Stimulated activated CD8-positive, alpha-beta memory T cell treated with anti-CD3 and anti-CD28 coated beads, Interleukin-4, amount 100 ng/mL, for 24 hours (primary cell): ENCODE measurements at places on chromosomes 6 and 20.

- DNase-seq: no peak
Measured at GRCh38 chr20:52313341-52313963, 121.9 kb upstream of the ZFP64 start.

DNA sequence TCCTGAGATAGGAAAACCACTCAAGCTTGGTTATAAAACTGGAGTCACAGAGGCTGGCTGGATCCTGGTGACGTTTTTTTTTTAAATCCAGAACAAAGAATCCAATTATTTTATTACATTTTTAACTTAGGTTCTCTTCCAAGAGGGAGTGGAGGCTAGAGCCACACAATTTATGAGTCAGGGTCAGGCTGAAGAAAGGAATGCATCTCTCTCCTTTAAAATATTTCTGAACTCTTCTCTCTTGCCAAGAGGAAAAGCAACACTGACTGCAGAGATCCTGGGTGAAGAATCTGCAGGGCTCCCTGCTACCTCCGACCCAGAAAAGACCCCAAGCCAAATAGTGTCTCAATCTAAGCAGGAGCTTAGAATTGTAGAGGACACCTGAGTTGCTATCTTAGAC is 88.5 kb upstream of the SSTR4 start:
- no peak for DNase-seq

DNA sequence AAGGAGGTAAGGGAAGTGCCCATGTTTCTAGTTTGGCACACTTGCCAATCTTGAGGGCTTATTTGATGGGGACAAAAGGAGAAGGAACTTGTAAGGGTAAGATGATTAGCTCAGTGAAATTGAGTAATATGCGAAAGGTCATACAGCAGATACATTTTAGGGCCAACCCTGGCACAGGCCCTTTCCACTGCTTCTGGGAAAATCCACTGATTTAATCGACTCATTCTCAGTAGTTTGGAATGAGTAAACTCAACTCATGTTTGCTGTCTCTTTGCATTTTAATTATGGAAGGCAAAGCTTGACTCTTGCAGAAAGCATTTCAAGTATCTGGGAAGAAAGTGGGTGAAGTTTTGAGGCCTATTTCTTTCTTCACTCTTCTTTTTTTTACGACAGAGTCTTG is 20.0 kb downstream of the PHF20 start:
- no peak for DNase-seq

GRCh38 chr20:891058-891705 is 25.0 kb downstream of the ANGPT4 start:
- no peak for DNase-seq

GRCh38 chr20:37776526-37776925 is 82.7 kb downstream of the CTNNBL1 start:
- DNase-seq: no peak

- DNase-seq: no peak
Measured at GRCh38 chr20:50834599-50835005, 39.7 kb downstream of the BCAS4 start.

DNA sequence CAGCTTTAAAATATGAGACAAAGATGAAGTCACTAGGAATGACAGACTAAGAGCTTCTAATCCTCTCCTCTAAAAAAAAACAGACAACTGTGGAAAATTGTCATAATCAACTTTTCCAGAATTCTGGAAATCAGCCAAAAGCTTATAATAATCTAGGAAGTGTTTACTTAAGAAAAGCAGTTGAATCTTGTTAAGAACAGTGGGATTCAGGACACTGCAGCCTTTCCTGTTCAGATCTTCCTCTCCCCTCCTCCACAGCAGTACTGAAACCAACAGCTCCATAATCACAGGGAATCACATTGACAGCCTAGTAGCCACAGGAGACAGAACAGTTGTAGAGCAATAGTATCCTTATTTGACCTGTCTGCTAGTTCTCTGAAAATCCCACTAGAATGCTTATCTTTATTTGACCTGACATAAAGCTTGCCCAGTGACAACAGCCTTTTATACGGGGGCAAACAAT is 41.6 kb downstream of the IBTK start:
- no peak for DNase-seq

DNA sequence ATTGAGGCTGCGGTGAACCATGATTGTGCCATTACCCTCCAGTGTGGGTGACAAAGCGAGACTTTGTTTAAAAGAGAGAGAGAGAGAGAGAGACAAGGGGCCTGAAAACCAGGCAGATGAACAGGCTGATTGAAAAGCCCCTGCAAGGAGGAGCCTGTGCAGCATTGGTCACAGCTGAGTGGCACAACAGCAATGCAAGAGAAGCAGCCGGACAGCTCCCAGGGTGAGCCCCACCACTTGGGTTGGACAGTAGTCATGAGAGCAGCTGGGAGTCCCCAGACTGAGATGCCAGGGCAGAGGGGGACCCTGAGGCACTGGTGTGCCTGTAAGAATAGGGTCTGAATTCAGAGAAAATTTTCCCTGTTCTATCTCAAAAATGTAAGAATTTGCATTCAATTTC is 10.2 kb downstream of the DNPH1 start:
- DNase-seq: no peak

- DNase-seq: no peak
Measured at GRCh38 chr6:112478036-112478435, 130.9 kb downstream of the RFPL4B start.

GRCh38 chr6:142728910-142729481 is 216.0 kb downstream of the HIVEP2 start:
- no peak for DNase-seq

- no peak for DNase-seq
Measured at GRCh38 chr6:163311830-163312229, 102.7 kb upstream of the QKI start.

DNA sequence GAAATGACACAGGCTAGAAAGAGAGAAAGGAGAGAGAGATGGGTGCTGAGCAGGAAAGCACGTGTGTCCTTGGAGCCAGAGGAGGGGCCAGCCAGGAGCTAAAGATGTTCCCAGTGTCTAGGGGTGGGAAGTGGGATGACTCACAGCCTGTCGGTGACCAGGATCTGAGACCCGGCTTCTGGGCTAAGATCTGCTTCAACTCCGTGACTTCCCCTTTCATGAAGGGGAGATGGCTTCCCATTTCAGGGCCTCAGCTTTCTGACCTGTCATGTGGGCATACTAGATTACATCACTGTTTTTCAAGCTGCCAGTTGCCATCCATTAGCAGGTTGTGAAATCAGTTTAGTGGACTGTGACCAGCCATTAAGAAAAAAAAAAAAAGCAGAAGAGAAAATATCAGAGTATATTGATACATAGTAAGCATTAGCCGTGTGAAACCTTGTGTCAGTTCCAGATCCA is 5.4 kb downstream of the TGM3 start:
- no peak for DNase-seq

DNA sequence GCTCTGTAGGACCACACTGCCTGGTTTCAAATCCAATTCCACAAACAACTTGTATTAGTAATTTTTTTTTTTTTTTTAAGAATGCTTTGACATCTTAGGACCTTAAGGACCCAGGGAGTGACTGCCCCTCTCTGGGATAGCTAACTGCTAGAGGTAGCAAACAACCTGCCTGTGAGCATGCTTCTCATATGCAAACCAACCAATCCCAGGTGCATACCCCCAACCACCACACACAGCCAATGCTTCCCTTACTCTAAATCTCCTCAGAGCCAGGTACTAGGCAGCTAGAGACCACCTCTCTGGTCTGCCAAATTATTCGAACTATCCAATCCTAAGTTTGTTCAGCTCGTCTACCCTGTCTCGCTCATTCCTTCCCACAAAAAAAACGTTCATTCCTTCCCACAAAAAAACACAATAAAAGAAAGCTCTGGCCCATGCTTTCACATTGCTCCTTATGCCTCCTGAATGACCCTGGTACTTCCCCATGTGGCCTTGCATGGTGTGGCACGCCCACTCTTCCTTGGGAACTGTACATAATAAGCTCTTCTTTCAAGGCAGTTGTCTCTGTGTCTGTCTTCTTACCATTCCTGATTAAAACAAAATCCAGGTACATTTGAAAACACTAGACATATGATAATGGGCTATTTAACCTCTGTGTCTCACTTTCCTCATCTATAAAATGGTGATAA is 6.4 kb downstream of the SERAC1 start:
- no peak for DNase-seq

- no peak for DNase-seq
Measured at GRCh38 chr6:117534974-117535373, 52.5 kb downstream of the DCBLD1 start.

DNA sequence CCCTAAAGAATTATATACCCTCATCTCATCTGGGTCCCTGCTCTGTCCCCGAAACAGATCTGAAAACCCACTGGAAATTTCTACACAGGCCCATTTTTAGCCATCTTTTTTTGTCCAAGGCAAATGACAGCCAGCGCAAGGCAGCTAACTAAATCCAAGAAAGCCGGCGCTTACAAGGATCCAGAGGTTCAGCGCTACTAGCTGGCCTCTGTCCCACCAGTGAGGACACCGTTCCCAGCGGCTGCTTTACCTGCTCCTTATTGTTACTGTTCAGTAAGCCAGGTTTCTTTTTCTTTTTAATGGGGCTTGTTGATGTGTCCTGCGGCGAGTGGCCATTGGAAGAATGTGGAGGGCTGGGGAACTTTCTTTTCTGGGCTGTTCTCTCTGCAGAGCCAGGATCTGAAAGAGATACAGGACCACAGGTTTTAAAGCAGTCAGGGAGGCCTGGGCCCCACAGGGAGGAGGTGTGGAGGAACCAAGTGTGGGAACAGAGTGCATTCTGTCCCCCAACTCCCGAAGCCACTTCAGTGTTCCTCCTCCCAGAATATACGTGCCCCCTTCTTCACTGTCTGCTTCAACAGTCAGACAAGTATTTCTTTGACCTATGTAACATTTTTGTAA is 46.6 kb downstream of the ZMYND8 start:
- DNase-seq: no peak

DNA sequence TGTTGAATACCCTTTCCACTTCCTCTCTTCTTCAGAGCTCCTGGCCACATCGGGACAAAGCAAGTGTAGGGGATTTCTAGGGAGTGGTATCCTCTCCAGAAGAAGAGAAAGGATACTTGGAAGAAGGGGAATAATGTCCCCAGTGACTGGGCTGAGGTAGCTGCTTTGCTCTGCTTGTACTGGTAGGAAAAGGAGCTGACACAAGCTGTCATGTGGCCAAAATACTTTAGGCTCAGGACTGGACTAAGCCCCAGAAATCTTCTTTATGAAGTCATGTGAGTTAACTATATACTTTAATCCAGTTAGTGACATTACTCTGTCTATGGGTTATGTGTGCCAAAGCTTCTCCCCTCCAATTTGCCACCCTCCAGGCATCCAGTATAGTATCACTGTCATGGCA is 40.5 kb downstream of the AKIRIN2 start:
- DNase-seq: no peak

DNA sequence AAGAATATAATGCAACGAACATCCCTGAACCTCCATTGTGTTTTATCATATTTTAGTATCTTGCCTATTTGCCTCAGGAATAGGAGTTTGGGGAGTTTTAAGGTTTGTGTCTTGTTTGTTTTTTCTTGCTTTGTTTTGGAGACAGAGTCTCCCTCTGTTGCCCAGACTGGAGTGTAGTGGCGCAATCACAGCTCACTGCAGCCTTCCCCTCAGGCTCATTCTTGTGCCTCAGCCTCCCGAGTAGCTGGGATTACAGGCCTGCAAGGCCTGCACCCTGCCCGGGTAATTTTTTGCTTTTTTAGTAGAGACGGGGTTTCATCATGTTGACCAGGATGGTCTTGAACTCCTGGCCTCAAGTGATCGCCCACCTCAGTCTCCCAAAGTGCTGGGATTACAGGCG is 63.3 kb upstream of the CARMIL1 start:
- no peak for DNase-seq

- no peak for DNase-seq
Measured at GRCh38 chr6:139373928-139374356, 506 bp downstream of the CITED2 start.

DNA sequence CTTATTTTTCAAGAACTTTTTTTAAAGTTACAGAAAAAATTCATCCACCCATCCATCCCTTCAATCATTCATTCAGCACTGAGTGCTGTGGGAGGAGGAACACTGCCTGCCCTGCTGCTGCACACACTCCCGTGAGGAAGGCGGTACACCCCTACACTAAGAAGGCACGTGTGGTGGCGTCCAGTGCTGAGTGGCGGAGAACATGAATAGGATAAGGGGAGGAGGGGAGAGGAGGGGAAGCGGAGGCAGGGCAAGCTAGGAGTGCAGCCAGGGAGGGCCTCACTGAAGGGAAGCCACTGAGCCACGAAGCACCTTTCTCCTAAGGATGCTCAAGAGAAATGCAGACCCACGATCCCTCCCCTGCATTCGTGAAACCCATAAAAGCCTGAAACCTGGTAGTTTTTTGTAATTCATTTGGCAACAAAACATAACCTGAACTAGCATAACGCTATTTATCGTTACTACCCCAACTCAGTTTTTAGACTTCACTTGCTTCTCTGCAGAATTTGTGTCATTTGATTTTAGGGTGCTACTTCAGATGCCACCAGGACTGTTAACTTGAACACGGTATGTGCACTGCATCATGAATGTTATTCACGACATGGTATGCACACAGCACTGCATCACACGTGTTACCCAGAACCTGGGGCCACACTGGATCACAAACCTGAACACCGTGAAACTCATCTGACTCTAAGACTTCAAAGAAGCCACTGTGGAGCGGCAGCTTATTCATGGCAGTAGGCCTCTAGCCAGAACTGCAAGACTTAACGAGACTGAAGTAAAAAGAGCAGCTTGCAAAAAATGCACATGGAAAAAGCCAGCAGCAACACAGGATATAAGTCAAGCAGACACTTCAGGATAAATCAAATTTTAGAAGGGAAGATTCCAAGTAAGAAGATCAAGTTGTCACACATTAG is 3.5 kb downstream of the RNASET2 start:
- no peak for DNase-seq

DNA sequence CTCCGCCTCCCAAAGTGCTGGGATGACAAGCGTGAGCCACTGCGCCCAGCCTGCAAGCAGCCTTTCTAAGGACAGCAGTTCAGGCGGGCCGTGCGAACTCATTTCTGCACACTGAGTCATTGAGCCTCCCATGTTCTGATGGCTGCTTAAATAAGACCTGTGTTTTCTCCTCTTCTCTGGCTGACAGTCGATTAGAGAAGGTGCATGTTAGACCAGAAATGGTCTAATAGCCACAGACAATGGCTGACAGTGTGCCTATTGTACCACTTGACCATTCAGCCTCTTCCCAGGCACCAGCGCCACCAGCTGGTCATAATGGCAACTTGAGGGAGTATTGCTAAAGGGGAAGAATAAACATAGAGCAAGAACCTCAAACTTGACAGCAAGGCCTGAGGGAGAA is 6.2 kb downstream of the CST11 start:
- DNase-seq: no peak

- DNase-seq: no peak
Measured at GRCh38 chr6:72724545-72724944, 102.7 kb downstream of the KCNQ5 start.

GRCh38 chr6:139409026-139409425 is 34.6 kb upstream of the CITED2 start:
- no peak for DNase-seq
